ENCODE measurements at places on chromosomes 1 and 21.
A peak's percentile ranks its signal among the peaks of the same experiment; 100 is the strongest.

DNA sequence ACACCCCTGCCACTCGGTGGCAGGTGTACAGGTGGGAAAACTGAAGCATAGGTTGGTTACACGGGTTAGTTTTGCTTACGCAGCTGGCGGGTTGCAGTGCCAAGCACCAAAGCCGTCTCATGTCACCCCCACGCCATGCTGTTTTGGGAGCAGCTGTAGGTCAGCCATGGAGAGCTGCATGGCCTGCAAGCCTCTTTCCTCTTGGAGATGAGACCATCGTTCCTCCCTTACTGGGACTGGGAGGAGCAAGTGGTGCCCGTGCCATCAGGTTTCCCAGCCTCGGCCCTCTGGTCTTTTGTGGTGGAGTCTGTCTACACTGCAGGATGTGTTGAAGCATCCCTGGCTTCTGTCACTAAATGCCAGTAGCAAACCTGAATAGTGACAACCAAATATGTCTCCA is 46.9 kb downstream of the AJAP1 start:
- DNase-seq: peak; percentile 50

GRCh38 chr1:40593449-40594186 is 62.2 kb downstream of the ZNF684 start:
- DNase-seq: no peak

DNA sequence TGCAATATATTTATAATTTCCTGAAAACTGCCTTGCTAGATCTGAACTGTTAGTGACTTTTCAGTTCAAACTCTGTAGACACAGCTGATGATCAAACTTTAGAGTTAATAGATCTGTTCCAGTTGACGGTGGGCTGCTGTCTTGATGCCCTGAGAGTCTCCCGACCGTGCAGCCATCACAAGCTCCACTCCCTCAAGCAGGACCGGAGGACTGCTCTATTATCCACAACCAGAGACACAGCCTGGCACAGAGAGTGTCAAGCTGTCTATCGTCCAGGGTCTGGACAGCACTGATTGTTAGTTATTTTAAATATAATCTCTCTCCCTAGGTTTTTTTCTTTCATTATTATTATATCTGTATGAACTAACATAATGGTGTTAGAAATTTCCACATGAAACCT is 8.0 kb downstream of the CHODL start:
- DNase-seq: no peak

GRCh38 chr21:31660259-31660565 is 719 bp downstream of the SOD1 start:
- no peak for DNase-seq

GRCh38 chr21:39961251-39961650 is 94.0 kb downstream of the PCP4 start:
- DNase-seq: no peak

DNA sequence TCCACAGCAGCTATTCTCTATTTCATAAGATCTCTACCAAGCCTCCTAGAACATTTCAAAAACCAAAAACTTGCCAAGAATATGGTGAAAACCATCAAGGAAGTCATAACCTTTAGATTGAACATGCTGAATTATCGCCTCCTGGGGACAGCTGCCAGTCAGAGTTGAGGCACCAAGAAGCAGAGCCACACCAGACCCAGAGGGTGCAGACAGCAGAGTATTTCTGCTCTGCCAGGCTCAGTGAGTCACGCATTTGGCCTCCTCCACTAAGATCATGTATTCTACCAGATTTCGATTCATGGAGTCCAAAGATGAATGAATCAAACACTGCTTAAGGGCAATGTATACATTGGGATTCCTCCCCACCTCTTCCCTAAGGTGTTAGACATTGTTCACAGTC is 2.1 kb downstream of the F3 start:
- no peak for DNase-seq

DNA sequence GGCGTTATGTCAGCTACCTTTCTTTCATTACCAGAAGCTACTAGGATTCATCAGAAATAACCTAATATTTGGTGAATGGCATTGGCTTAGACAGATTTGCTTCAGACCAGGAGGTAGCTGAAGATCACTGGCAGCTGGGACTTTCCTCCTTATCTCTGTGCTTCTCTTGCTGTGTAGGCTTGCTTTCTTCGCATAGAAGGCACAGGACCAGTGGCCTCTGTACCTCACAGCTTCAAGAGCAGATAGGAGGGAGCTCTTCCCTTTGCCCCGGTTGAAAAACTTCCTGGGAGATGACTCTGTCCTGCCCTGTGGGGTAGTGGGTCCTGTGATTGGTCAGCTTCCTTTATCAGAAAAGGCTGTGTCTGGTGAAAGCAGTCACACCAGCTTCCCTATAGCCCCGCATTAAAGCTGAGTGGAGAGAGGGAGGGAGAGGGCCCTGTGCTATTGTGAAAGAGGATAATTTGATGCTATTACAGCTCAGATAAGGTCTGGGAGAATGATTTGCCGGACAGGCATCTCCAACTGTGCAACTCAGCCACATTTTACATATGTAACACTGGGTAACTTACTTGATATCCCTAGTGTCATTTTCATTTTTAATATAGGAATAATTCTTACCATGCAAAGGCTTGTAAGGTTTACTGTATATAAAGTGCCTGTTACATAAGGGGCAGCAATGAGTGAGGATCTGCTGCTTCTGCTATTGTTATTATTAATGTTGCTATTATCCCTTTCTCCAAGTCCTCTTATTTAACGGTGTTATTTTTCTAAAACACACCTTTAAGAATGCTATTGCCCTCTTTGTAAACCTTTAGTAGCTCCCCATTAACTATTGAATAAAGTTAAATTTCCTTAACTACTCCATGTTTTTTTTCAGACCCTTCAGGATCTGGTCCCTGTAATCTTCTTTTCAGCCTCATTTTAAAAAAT is 31.6 kb downstream of the OSBPL9 start:
- DNase-seq: no peak

- DNase-seq: no peak
Measured at GRCh38 chr1:110012100-110012780, 22.2 kb upstream of the STRIP1 start.

- no peak for DNase-seq
Measured at GRCh38 chr1:30048905-30049304, 674.5 kb downstream of the MATN1 start.

DNA sequence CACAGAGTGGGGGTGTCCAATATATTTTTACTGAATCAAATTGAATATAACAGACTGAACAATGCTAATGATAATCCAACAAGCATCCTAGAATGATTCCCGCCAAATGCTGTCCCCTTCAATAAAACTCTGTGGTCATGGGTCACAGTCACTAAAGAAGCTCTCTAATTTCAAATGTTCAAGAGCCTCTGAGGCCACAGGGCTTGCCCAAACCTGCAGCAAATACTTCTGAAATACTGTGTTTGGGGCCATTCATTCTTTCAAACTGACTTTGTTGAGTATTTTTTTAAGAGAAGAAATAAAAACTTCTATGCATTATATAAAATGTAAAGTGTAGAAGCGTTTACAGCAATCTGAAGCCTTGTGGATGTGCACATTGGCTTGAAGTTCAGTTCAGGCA is 7.6 kb upstream of the BEND5 start:
- no peak for DNase-seq

GRCh38 chr1:76185207-76185606 is 110.7 kb downstream of the ST6GALNAC3 start:
- no peak for DNase-seq

DNA sequence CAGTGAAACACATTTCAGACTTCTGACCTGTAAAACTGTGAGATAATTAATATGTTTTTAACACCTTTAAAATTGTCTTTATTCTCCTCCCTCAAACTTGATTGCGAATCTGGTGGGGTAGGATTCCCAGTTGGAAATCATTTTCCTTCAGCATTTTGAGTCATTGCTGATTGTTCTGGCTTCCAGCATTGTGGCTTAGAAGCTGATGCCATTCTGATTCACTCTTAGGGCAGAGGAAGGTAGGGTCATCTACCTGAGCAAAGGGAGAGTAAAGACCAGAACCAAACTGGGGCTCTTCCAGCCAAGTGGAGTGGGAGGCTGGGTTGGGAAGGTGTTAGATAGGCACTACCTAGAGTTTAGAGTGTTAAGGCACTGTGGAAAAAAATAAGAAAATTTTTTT is 61.2 kb downstream of the MPZL1 start:
- DNase-seq: no peak

DNA sequence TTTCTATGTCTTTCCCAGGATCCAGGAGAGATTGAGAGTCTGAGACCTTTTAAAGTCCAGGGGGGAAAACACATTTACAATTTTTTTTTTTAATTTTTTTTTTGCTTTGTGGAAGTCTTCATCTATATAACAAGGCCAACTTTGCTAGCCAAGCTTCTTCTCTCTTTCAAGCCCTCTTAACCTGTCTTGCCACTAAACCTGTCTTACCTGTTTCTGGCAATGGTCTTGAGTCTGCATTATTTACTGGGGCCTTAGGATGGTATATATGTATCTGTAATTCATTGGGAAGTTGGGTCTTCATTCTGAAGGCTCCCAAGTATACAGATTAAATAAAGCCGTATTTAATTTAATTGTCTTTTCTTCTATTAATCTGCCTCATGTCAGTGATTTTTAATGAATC is 750.9 kb upstream of the B3GALT2 start:
- DNase-seq: no peak

DNA sequence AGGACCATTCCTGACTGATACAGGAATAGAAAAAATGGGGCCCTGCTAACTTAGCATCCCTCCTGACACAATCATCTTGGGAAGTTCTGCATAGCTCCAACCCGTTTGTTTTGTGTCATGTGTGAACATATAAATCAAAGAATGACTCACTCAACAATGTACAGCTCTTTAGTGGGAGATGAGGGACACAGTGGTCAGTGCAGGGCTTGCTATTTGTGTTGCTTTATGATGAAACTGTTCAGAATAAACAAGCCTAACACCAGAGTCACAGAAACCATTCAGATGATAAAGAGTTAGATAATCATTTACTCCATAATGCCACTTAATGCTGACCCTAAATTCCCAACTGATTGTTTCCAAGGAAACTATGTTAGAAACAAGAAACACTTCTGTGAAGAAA is 154.2 kb upstream of the ZNHIT6 start:
- DNase-seq: no peak

- DNase-seq: no peak
Measured at GRCh38 chr1:169161496-169162194, 55.2 kb downstream of the ATP1B1 start.

- DNase-seq: no peak
Measured at GRCh38 chr1:21508580-21509350, 458 bp upstream of the ALPL start.

DNA sequence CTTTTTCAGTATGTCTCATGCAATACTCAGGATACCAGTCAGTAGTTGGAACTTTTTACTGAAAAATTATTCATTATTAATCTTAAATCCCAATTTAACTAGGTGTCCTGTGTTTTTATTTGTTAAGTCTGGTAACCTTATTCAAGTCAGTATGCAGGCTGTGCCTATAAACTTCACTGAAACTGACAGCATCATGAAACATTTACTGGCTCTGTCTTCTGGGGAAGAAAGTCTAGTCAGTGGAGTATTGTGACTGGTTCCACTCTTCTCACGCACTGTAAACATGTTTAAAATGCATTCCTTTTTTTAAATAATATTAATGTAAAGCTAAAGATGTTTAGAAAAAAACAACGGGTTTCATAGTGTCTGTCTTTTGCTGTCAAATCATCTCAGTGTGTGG is 739.7 kb downstream of the LTN1 start:
- DNase-seq: no peak

DNA sequence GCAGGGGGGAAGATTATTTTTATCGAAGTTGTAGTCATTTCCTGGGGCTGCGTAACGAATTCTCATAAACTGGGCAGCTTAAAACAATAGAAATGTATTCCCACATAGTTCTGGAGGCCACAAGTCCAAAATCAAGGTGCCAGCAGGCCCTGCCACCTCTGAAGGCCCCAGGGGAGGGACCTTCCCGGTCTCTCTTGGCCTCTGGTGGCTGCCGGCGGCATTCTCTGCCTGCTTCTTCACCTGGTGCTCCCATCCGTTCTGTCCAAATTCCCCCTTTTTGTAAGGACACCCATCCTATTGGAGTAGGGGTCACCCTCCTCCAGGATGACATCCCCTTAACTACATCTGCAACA is 92.8 kb downstream of the PDE9A start:
- no peak for DNase-seq

- peak; percentile 79 for DNase-seq
Measured at GRCh38 chr1:244862699-244863490, 1.4 kb downstream of the HNRNPU start.

GRCh38 chr21:29376556-29376955 is 77.8 kb downstream of the BACH1 start:
- DNase-seq: peak; percentile 5

GRCh38 chr1:163094589-163094988 is 25.4 kb downstream of the RGS4 start:
- no peak for DNase-seq

DNA sequence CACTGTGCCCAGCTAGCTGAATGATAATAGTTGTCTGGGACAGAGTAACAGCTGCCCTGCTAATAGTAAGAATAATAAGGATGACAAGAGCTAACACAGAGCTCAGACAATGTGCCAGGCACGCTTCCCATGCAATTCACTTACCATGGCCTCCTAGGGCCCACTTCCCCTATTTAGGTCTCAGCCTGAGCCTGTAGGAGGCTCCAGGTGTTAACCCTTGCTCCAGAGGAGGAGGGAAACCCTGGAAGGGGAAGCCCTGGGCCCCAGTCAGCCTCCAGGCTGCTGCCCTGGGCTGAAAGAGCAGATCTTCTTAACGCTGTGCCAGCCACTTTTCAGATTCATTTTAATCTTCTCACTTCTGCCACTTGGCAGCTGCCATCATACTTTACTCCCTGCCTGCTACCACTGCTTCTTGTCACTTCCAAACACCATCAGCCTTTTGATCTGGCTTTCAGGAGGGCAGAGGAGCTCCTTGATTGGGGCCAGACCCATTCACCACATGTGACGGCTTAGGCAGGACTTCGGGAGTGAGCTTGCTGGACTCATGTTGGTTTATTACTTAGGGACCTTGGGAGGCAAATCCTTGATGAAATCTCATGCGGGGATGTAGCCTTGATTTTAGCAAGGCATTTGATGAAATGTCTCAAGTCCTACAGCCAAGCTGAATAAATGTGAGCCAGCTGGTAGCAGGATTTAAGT is 66.7 kb upstream of the PARP1 start:
- DNase-seq: no peak

GRCh38 chr1:169326261-169326955 is 41.2 kb downstream of the NME7 start:
- DNase-seq: no peak

- DNase-seq: no peak
Measured at GRCh38 chr21:24375201-24375600, 1232.1 kb downstream of the MRPL39 start.

DNA sequence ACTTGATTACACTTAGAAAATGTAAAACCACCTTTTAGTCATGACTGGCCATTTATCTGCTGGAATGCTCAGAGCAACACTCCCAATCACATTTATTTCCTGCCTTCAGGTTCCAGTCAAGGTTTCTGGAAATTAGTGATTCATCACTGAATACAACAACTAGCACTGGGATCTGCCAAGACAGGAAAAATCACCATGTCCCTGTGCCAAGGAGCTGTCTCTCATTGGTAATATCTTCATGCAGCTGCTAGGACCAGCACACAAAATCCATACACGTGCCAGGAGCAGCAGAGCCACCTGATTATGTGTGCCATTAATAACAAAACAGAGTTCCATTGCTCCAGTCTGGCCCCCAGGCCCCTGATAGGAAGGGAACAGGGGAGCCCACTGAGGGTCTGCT is 194.6 kb downstream of the TNR start:
- no peak for DNase-seq
